Karpas-422 (cell line): ENCODE measurements at places on chromosomes 12 and 14.

GRCh38 chr12:50788561-50788960, 24.7 kb downstream of the ATF1 start:
- DNase-seq: no peak

- DNase-seq: peak; percentile 54
Measured at GRCh38 chr14:64910847-64911495, 3.3 kb upstream of the CHURC1 start.

DNA sequence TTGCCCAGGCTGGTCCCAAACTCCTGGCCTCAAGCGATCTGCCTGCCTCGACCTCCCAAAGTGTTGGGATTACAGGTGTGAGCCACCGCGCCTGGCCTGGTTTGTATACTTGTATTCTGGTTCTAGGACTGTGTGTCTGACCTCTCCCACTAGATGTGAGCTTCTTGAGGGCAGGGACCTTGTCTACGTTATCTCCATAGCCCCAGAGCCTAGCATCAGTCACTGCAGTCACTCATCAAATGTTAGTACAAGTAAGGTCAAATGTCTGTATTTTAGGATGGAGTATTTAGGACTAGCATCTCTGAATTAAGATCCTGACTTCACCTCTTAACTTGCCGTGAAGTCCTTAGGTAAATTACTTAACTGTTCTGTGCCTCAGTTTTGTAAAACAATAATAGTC, 2.9 kb downstream of the RILPL2 start:
- DNase-seq: no peak

DNA sequence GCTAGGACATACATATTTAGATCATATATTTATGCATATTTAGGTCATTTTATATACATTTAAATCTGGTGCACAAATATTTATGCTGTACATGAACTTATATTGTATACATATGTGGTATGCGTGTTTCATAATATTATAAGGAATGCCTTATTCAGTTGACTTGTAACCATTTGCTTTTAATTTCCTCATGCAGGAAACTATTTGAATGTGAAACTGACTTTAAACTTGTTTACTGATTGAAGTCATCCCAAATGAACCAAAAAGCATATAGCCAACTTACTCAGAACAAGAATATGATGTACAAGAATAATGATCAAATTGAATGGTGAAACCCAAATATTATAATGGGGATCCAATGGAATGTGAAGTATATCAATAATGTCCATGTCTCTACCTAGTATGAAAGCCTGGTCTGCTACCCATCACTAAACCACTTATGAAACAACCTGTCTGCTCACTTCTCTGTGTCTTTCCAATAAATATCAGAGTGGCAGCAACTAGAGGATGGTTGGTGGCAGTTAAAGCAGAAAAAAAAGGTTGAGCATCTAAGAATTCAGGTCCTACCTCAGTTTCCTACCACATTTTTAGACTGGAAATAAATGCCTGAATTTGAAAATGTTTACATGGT, 38.3 kb downstream of the RPS6KA5 start:
- no peak for DNase-seq

GRCh38 chr12:42605685-42606084, 16.1 kb upstream of the PRICKLE1 start:
- DNase-seq: no peak

GRCh38 chr14:23512156-23512555, 39.4 kb downstream of the ZFHX2 start:
- DNase-seq: no peak

GRCh38 chr14:93309427-93309966, 23.3 kb downstream of the BTBD7 start:
- DNase-seq: no peak

GRCh38 chr12:126747530-126748149, 1519.3 kb upstream of the TMEM132C start:
- peak; percentile 80 for DNase-seq

GRCh38 chr14:54627219-54627539, 60.3 kb downstream of the SAMD4A start:
- no peak for DNase-seq

DNA sequence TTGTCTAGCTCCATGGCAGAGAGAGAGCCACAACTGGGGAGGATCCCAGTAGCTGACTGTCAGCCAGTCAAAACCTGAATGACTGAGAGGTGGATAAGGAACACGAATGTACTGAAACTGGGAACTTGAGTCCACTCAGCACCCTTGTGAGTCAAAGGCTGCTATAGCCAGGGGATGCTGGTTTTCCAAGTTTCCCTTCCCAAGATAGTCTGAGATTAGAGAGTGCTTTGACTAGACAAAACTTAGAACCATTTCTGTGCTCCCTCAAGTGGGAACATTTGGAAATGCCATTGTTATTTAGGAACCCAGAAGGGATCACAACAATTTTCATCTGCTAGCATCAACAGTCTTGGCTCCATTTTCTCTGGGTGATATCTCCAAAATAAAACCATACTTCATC, 4.0 kb downstream of the PRKAG1 start:
- DNase-seq: no peak
